ENCODE measurements at places on chromosomes 4 and X.

GRCh38 chr4:41212616-41213203, 1.6 kb downstream of the APBB2 start:
- DNase-seq = peak; percentile 43

- DNase-seq = no peak
Measured at GRCh38 chrX:107360788-107361360, 88.6 kb upstream of the FRMPD3 start.

GRCh38 chr4:87589531-87589930, 18.8 kb upstream of the DSPP start:
- DNase-seq = no peak

DNA sequence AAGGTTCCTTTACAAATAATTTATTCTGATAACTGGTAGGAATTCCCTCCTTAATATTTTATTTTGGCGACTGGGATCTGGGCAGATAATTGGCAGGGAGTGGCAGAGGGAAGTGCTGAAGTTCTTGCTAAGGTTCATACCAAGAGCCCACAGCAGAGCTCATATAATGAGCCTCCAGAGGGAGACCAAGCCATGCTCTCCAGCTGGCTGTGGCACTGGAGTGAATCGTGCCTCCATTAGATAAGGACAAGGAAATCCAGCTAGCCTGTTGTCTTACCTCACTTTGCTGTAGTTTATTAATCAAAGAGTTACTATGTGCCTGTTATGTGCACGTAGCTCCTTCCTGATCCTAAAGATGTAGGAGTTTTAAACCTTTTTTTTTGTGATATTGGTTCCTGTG, 1.3 kb downstream of the ASB12 start:
- peak; percentile 22 for DNase-seq

GRCh38 chr4:108355902-108356535, 187.3 kb upstream of the LEF1 start:
- no peak for DNase-seq

- DNase-seq = no peak
Measured at GRCh38 chr4:173793937-173794510, 264.0 kb upstream of the HAND2 start.

DNA sequence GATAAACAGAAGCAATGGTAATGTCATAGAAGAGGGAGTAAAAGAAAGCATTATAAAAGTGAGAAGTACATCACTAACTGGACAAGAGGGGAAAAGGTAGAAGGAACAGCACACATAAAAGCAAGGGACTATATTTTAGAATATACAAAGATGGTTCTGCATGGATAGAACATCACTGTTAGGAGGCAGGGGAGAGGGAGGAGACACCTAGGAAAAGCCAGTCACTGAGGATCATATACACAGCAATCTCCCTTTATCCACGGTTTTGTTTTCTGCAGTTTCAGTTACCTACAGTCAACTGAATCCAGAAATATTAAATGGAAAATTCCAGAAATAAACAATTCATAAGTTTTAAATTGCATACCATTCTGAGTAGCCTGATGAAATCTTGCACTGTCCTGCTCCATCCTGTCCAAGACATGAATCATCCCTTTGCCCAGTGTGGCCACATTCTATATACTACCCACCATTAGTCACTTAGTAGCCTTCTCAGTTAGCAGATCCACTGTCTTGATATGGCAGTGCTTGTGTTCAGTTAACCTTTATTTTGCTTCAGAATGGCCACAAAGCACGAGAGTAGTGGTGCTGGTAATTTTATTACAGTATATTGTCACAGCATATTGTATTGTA, 74.2 kb downstream of the PPA2 start:
- DNase-seq = no peak

DNA sequence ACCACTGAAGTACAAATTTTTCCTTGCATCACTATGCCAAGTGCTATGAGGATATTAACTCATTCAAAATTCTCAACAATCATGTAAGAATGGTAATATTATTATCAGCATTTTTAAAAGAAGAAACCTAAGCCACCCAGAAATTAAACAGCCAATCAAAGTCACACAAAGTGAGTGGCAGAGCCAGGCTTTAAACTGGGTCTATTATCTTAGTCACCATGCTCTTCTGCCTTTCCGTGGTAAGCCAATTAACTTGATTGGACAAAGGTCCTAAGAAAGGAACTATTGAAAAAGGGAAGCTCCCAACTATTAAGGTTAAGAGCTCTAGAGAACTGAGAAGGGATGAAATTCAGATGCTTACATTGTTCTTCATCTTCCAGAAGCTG, 111.5 kb downstream of the ASB9 start:
- DNase-seq = no peak

DNA sequence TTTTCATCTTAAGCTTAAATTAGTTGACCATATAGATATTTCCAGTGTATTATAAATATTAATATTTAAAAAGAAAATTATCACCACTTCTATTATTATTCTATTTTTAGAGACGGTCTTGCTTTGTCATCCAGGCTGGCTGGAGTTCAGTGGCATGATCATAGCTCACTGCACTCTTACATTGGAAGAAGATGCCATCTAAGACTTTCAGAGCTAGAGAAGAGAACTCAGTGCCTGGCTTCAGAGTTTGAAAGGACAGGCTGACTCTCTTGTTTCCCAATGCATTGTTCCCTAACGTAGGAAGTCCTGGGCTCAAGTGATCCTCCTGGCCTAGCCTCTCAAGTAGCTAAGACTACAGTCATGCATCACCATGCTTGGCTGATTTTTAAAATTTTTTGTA, 75.9 kb downstream of the FIP1L1 start:
- DNase-seq = no peak

GRCh38 chrX:141278306-141278705, 36.0 kb upstream of the SPANXC start:
- peak; percentile 48 for DNase-seq

DNA sequence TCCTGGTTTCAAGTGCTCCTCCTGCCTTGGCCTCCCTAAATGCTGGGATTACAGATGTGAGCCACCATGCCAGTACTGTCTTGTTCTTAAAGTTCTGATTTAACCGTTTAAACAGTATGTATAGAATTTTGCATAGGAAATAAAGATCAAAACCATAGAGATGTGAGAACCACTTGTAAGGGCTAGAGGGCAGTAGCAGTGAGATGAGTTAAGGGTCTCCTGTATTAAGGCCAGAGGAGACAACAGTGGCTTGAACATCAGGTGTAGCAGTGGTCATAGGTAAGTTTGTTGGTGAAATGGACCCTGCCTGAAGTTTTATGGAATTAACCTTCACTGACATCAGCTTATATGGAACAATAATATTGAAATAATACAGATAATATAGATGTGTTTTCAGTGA, 155.7 kb downstream of the SLC4A4 start:
- DNase-seq = no peak

DNA sequence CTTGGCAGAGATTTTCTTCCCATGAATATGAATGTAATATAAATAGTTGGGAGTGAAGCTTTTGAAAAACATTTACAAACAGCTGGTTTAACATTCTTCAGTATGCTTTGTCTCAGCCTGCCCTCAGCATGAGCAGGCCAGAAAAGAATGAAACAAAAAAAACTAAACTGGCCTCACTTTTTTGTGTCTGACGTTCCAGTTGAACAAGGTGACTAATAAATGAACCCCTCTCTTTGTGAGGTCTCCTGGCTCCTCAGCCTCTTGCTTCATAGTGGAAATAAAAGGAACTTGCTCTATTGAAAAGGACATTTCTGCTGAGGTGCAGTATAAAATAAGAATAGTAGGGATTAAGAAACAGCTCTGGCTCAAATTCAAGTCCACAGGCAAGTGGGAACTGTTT, 9.4 kb downstream of the CHST7 start:
- DNase-seq = no peak

GRCh38 chr4:89618151-89618550, 218.8 kb downstream of the SNCA start:
- DNase-seq = no peak

DNA sequence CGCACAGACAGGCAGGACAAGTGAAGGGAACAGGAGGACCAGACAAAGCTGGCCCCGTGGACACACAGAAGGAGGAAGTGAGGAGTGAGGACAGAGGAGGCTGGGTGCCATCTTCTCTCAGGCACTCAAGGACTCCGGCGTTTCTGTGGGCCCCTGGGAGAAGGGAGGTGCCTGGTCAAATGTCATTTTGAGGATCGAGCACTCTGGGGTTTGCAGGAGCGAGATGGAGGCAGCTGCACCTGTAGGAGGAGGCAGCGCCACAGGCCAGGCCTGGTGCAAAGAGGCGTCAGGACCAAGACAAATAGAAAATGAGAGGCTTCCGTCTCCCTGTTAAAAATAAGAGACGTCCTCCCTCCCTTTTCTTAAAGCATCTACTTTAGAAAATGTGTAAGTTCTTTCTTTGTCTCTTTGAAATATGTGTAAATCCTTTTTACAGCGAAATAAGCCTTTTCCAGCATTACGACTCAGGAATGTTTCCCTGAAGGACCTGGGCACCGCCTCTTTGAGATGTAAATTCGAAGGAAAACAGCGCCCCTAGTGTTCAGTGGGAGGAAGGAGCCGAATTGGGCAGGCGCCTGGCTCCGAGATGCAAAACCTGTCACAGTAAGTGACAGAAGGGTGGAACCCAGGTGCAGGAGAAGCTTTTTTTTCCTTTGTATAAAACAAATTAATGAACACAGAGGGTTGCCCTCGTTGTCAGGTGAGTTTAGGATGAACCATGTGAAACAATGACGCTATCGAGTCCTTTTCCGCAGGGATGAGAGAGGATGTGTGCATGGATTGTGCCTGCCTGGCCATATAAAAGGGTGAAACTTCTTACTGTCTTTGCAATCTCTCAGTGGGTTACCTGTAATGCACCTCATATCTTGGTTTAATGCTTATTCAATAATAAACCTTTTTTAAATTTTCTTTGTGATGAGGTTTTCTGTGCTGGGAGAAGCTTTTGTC, 1.4 kb upstream of the C4orf50 start:
- peak; percentile 88 for DNase-seq

DNA sequence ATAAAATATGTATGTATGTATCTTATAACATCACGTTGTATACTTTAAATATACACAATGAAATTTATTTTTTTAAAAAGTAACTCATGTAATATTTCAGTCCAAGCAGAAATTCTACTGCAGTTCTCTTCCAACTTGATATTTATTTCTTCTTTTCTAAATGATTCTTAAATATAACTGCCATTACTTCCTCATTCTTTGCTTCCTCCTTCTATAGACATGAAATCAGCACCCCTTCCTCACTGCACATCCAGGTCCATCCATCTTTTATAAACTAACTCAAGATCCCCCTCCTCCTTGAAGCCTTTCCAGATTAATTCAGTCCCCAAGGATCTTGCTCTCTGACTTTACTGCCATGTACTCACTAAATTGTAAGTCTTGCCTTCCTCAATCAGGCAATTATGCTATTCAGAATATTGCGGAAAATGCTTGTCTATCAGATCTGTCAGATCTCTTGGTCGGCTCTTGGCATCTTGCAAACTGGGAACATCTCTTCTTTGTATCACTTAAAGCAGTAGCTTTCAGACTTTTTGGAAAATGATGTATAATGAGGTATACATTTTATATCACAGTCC, 3.7 kb downstream of the GPRIN3 start:
- no peak for DNase-seq

GRCh38 chr4:171812333-171812664, 905 bp upstream of the GALNTL6 start:
- no peak for DNase-seq

DNA sequence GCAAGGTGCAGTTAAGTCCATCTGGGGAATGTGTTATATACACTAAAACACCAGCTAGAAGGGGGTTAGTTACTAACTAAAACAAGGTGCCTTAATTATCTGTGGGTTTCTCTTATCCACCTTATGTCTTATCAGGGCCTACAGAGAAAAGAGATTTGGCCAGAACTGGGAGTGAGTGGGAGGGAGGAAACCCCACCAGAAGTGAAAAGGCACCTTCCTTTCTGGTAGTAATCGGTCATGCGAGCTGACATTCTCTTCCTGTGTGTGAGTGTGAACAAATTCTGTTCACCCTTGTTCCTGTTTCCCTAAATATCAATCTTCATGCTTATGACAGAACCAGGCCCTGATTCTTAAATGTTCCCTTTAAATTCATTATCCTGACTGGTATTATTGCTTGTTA, 43.5 kb downstream of the SRPX2 start:
- DNase-seq = no peak

- peak; percentile 38 for DNase-seq
Measured at GRCh38 chr4:41334182-41334581, 77.5 kb downstream of the UCHL1 start.

- DNase-seq = no peak
Measured at GRCh38 chrX:150704030-150704613, 10.9 kb downstream of the MTMR1 start.

- peak; percentile 75 for DNase-seq
Measured at GRCh38 chrX:21658746-21659145, 616 bp upstream of the KLHL34 start.

- DNase-seq = no peak
Measured at GRCh38 chrX:13287816-13288215, 32.0 kb downstream of the ATXN3L start.

- no peak for DNase-seq
Measured at GRCh38 chr4:21248331-21248730, 548.1 kb downstream of the PACRGL start.

DNA sequence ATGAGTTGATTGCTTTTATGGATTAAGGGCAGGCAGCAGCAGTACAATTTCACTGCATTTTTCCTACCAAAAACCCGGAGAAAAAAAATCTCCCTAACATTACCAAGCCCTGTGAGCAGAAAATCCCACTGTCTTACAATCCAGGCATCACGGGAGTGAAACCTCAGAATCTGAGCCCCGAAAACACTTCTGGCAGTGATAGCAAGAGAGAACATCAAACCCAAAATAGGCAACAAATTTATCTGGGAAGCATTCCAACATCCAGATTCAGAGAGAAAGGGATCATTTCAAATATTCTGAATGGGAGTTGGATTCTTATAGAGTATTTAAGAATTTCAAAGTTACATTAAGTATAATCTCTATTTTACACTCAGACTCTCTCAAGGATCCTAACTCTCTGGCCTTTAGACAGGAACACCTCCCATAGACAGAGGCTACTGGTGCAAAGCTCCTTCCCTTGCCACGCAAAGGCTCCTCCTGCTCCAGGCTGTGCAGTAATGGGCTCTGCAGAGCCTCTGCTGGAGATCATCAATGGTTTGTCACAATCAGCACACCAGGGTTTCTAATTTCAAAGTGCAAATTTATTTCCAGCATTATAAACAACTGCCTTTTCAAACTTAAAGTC, 256.9 kb downstream of the PARM1 start:
- no peak for DNase-seq

DNA sequence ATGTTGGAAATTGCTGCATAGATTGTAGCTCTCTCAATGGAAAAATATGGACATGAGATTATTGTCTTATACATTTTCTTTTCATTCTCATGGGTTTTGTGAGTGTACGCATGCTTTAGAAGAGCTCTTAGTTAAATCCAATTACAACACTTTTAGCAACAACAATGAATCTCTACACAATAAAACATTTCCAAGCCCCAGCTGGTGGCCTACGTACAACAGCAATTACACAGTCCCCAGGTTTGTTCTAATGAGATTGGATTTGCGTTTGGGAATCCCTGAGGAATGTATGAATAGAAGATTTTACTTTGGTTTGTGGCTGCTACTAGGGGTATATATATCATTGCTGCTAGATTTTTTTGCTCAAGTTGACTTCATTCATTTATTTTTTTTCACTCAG, 98.6 kb downstream of the FHDC1 start:
- no peak for DNase-seq

All from ELF-1 (cell line).